ENCODE measurements at places on chromosomes 12 and 14.

GRCh38 chr14:95456281-95456680, 60.2 kb downstream of the SYNE3 start:
- DNase-seq, result no peak

GRCh38 chr12:47721431-47721973, 3.8 kb downstream of the ENDOU start:
- no peak for DNase-seq

GRCh38 chr12:89825591-89826449, 117.2 kb upstream of the ATP2B1 start:
- DNase-seq, result no peak

- no peak for DNase-seq
Measured at GRCh38 chr12:74321381-74321780, 216.3 kb upstream of the ATXN7L3B start.

GRCh38 chr14:77808250-77808649, 8.3 kb downstream of the ADCK1 start:
- DNase-seq, result no peak

GRCh38 chr14:49858383-49858782, 5.8 kb upstream of the NEMF start:
- DNase-seq, result no peak

GRCh38 chr14:29355331-29355730, 572.3 kb downstream of the PRKD1 start:
- DNase-seq, result no peak
